Pancreas (tissue), 10 donors: ENCODE measurements at places on chromosomes 11 and 22. TPM values are rescaled to one million over a fixed set of nuclear protein-coding genes. Genes with fewer than 3 reads are reported as not detected.

The P2RX6 gene
- 0.57 TPM for polyA plus RNA-seq

- H3K36me3 ChIP-seq, result no peaks in the 10 kb centered on the region
- no peak overlapping the region for H3K27ac ChIP-seq
- no peak overlapping the region for H3K4me3 ChIP-seq
Observed at GRCh38 chr11:109088086-109088485, 333.9 kb upstream of the C11orf87 start.

The APOL4 gene
- polyA plus RNA-seq, result 1.9 TPM

The TUB gene
- 1.3 TPM for polyA plus RNA-seq

DNA sequence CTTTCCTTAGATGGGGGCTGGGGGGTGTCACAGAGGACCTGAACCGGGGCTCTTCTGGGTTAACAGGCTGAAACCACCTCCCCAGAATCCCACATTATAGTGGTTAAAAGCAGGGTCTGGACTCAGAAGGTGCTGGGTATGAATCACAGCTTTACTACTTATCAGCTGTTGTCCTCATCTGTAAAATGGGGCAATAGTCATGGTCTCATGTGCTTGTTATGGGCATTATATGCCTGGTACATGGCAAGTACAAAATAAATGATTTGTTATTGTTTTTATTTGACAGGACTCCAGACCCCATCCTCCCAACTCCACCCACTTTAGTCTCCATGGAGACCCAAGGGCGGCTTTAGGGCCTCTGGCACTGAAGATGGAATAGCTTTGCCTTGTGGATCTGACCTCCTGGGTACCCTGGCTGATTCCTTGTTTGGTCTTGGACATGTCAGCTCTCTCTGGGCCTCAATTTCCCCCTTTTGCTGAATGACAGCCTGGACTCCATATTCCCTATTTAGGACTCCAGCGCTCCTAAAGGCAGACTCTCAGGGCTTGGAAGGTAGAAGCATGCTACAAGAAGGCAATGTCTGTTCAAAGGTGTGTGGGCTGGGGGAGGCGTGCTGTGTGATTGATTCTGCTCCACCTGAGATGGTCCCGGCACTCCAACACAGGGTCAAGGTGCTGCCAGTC is 812 bp upstream of the SMTN start:
- no peak for DNase-seq
- H3K27me3 ChIP-seq, result no peaks in the 10 kb centered on the region
- H3K27ac ChIP-seq, result peak overlapping the region; percentile 89
- peak overlapping the region; percentile 85 for H3K4me3 ChIP-seq
- H3K4me1 ChIP-seq, result peaks cover 38% of the 10 kb centered on the region

DNA sequence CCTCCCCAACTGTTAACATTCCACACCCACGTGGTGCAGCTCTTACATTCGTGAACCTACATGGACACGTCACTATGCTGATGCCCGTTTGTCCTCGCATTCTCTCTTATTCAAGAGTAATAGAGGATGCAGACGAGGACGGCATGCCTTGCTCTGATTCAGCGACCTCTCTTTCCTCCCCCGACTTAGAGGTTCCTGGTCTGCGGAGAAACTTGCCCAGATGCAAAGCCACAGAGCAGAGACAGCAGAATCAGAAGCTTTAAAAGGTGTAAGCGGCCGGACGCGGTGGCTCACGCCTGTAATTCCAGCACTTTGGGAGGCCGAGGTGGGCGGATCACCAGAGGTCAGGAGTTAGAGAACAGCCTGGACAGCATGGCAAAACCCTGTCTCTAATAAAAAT is 288.0 kb downstream of the NTM start:
- H3K4me3 ChIP-seq, result no peak overlapping the region
- no peaks in the 10 kb centered on the region for H3K4me1 ChIP-seq
- no peaks in the 10 kb centered on the region for H3K36me3 ChIP-seq
- H3K27me3 ChIP-seq, result no peaks in the 10 kb centered on the region

GRCh38 chr11:98260983-98261382 is 759.8 kb upstream of the CNTN5 start:
- DNase-seq, result no peak
- no peaks in the 10 kb centered on the region for H3K4me1 ChIP-seq
- H3K4me3 ChIP-seq, result no peak overlapping the region
- no peaks in the 10 kb centered on the region for H3K27me3 ChIP-seq
